ENCODE measurements at places on chromosomes 4 and X.

DNA sequence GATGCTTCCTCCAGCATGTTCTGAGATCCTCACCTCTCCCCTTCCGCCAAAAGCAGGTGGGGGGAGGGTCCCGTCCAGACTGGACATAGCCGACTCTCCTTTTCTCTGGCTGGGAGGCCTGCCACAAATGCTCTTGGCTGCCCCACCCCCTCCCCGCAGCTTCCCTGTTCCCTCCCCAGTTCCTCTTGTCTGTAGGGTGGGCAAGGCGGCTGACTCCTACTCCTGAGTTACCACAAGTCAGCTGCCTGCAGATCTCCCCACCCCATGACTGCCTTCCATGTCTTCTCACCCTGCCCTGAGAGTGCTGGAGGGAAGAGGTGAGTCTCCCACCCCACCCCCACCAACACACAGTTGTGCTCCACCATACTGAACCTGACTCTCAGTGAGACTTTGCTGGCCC, 2.9 kb downstream of the ATP6AP1 start:
- no peak for DNase-seq

DNA sequence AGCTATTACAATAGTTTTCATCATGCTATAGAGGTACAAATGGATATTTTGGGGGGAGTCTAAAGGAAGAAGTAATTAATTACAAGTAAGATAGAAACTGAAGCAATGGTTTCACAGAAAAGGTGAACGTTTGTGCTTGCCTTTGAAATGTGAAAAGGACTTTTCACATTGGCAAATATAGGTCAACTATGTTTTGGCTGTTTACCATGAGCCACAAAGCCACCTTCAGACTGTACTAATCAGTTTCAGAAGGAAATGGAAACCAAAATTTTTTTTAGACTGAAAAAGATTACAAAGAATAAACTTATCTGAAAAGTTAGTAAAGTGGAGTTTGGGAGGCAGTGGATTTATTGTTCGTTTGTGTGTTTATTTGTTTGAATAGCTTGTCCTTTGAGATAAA, 32.1 kb downstream of the SYTL5 start:
- DNase-seq, result no peak

- no peak for DNase-seq
Observed at GRCh38 chr4:146465628-146466027, 56.1 kb downstream of the SLC10A7 start.

DNA sequence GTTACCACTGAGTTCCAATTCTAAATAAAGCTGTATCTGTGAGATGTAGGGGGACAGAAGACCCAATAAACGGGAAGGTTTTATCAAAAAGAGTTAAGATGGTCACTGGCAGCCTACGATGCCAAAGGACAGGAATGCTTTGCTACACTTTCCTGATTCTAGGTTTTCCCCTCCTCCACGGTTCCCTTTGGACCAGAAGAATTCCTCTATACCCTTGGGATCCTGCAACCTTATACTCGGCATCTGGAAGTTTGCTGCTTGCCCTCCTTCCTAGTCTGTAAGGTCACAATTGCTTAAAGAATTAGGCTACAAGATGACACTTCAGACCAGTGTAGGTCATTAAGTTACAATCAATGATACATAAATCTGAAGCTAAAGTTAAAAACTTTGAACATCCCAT, 64.3 kb downstream of the SCML2 start:
- DNase-seq, result no peak

DNA sequence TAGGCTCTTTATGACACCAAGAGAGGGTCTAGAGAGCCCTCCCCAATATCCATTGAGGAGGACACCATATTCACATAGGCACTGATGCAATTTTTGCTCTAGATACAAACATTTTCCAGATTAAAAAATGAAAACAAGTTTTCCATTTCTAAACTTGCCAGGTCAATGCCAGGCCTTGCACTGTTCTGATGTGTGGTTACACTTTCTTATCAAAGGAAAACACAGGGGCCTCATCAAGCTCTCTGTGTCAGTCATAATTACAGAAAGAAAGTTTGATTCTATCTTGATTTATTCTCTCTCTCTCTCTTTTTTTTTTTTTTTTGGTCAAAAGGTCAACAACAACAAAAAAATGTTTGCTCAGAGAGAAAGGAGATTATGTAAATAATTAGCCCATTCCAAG, 80.2 kb upstream of the ACSL4 start:
- no peak for DNase-seq

- no peak for DNase-seq
Observed at GRCh38 chr4:20431543-20431951, 179.8 kb downstream of the SLIT2 start.

DNA sequence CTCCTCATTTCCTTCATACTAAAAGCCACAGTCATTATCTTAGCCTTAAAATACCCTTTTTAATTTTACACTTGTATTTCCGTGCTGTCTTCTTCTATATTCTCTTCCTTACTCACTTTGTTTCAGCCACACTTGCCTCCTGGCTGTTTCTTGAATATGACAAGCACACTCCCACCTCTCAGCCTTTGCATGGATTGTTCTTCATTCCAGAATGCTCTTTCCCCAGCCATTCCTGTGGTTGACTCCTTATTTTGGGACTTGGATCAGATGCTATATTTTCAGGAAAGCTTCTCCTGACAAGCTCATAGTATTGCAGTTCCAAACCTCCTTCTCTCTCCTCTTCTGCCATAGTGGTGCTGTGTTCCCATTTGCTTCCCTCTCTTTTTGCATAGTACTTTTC, 291.3 kb downstream of the PDHA2 start:
- DNase-seq, result no peak

DNA sequence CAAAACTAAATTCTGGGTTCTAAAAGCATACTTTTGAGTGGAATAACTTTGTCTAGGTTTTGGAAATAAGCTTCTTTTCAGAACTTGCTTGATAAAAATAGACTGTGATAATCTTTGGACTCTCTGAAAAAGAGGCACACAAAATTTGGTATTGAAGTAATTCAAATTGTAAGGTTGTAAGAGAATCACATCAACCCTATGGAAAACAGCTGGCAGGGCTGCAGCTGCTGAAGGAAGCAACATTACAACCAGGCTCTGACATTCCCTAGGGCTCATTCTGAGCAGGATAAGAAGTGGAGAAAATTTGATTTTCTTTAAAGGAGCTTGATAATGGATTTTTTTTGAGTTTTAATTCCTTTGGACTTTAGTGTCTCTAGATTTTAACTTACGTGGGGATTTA, 147.6 kb downstream of the FSTL5 start:
- no peak for DNase-seq

- no peak for DNase-seq
Observed at GRCh38 chr4:123980736-123981300, 584.2 kb downstream of the SPRY1 start.

- no peak for DNase-seq
Observed at GRCh38 chr4:155433636-155434360, 57.0 kb upstream of the MAP9 start.

GRCh38 chrX:20459410-20460350, 193.0 kb upstream of the RPS6KA3 start:
- no peak for DNase-seq

DNA sequence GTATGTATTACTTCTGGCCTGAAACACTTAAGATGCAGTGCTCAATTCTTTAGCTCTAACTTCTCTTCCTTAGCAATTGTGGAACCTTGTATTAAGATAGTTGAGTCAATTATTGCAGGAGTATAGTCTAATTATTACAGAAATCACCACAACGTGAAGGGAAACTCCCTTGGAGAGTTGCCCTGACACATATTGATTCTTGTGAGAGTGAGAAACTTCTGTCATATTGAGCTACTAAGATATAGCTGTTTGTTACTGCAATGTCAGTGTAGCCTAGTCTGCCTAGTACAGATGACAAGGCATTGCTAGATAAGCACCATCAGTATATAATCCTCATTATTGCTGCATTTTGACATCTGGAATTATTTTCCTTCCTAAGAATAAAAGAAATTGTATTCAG, 82.7 kb upstream of the TEX13C start:
- no peak for DNase-seq

DNA sequence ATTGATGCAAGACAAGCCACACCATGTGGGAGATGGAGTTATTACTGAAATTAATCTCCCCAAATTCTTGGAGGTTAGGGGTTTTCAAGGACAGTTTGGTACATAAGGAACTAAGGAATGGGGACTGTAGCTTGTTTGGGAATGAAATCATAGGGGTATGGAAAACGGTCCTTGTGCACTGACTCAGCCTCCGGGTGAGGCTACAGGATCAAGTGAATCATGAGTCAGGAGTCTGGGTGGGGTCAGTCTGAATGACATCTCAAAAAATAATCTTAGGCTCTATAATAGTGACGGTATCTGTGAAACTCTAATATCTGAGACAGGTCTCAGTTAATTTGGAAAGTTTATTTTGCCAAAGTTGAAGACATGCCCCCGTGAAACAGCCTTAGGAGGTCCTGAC, 128.5 kb upstream of the CYSLTR1 start:
- DNase-seq, result peak; percentile 48

DNA sequence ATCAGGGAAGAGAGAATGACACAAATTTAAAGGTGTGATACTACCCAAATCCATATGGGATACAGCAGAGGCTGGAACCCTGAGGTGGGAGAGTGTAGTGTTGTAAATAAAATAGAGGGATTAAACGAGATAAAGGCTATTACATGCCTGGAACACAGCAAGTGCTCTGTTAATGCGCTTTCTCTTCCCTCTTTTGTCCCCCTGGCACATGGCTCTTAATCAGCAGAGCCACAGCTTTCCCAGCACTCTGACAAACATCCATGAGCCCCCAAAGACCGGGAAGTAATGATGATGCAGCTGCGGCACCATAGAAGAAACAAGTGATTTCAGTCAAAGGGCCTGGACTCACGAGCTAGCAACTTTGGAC, 85.9 kb downstream of the RASL11B start:
- no peak for DNase-seq

- DNase-seq, result no peak
Observed at GRCh38 chrX:115459883-115460880, 100.8 kb upstream of the PLS3 start.

GRCh38 chr4:128649575-128650205, 159.8 kb upstream of the JADE1 start:
- DNase-seq, result peak; percentile 22

- DNase-seq, result no peak
Observed at GRCh38 chr4:79893456-79893855, 179.6 kb downstream of the ANTXR2 start.

DNA sequence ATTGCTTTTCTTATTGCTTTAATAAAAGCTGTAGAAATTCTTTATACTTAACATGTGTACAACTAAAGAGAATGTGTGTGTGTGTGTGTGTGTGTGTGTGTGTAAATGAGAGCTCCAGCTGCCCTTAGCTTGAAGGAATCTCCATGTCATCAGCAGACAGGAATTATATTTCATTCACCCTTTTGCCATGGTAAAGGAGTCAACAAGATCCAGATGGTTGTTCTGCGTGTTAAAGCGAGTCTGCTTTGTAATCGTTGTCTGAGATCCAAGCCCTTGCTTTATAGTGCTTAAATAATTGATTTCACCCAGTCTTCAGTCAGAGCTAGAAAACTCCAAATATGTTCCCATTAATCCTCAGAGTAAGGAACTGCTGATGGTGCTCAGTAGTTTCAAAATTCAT, 285.5 kb downstream of the PDGFC start:
- no peak for DNase-seq

DNA sequence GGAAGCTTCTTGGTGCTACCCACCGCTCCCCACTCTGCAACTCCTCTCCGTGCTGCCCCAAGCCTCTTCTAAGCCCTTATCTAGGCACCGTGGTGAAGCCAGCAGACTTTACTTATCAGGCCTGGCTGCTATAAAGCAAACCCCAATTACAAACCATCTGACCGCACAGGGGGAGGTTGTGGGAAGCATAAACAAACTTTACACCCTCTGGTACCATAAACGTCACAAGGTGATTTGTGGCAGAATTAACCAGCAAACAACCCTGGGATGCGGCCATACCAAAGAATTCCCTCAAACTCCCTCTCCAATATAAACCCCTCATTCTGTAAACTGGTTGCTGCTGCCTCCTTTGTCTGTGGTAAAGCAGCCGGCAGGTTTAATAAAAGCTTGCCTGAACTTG, 55.2 kb downstream of the MAGEC2 start:
- no peak for DNase-seq

GRCh38 chr4:185513489-185514181, 21.7 kb downstream of the PDLIM3 start:
- DNase-seq, result no peak

- DNase-seq, result no peak
Observed at GRCh38 chr4:17336524-17336961, 175.3 kb downstream of the QDPR start.

- DNase-seq, result no peak
Observed at GRCh38 chr4:120730777-120731320, 191.7 kb downstream of the PRDM5 start.

DNA sequence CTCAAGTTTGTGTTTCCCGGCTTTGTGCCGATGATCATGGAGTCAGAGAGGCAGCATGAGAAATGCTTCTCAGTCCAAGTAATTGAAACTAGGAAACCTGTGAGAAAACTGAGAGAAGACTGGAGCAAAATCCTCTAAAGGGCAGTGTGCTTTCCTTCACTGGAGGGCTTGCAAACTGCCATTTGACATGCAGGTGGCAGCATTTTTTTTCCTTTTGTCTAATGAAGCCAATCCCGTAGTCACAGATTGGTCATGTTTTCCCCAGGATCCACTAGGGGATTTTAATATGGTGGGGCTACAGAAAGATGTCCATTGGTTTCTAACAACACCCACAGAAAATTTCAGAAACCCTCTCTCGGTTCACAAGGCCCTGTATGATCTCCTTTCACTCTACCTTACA, 117.4 kb upstream of the NUDT10 start:
- no peak for DNase-seq

DNA sequence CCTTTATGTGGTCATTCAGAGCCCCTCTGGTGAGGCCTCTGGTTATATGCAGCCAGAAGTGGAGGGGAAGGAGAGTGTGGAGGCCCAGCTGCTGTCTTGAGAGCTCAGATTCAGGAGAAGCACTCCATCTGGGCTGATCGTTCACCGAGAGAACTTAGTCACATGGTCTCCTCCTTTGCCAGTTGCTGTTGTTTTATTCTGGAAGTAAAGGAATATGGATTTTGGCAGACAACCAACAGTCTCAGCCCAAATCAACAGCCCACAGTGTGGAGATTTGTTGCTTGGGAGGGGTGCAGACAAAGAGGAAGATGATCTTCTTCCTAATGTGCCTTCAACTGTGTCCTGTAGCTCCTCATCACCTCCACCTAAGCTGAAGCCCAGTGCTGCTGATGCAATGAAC, 355.4 kb downstream of the ANK2 start:
- DNase-seq, result no peak

- no peak for DNase-seq
Observed at GRCh38 chrX:31178064-31178768, 106.4 kb upstream of the FTHL17 start.

GRCh38 chr4:170623899-170624298, 534.1 kb upstream of the AADAT start:
- DNase-seq, result no peak

GRCh38 chr4:151158979-151159378, 59.6 kb downstream of the RPS3A start:
- no peak for DNase-seq

DNA sequence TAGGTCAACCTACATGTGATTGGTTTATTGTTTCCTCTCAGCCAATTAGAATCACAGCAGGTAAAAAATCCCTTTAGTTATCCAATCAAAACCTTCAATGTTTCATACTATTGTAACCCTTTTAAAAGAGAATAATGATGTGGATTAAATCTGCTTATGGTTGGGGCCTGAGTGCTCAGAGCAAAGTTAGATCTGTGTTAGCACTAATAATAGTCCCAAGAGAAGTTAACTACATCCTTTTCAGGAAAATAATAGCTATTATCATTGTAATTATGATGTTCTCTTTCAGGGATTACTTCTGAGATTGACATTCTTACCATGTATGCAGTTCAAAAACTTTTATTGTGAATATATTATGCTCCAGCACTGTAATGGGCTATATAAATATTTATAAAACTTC, 262.6 kb upstream of the ARX start:
- DNase-seq, result no peak

- no peak for DNase-seq
Observed at GRCh38 chr4:179503976-179504375, 2061.7 kb upstream of the AGA start.
